ENCODE measurements at places on chromosomes 4 and X.

- no peak for DNase-seq
Observed at GRCh38 chrX:54049801-54050200, 5.5 kb upstream of the PHF8 start.

DNA sequence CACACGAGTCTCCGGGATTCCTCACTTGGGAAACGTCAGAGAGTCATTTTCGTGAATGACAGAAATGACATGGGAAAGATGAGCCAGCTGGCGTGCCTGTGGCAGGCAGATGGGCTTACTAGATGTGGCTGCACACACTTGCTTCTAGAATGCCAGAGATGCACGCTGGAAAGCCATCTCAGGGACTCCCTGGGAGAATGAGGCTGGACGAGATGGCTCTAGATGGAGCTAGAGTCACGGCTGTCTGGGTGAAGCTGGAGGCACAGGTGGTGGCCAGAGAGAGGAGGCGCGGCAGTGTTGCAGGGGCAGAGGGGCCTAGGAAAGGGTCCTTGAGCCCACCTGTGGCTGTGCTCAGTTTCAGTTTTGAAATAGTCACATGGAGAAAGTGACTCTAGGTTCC lies 26.0 kb downstream of the TKTL1 start:
- no peak for DNase-seq

DNA sequence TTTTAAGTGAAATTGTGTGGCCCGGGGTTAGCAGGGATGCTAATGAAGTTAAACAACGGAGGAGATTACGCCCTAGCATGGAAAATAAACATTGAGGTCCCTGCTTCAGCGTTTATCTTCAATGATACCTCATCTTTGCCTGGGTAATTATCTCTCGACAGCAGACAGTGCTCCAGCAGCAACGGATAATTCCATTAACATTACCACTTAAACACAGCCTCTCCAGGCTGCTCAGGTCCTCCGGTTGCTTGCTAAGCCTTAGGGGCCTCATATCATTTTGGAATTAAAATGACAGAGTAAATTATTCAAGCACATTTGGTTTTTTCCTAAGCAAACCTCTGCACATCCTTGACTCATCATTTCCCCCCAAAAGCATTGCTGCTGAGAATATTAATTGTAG lies 281.5 kb upstream of the KLF3 start:
- no peak for DNase-seq

- no peak for DNase-seq
Observed at GRCh38 chrX:136468391-136469103, 19.2 kb upstream of the BRS3 start.

DNA sequence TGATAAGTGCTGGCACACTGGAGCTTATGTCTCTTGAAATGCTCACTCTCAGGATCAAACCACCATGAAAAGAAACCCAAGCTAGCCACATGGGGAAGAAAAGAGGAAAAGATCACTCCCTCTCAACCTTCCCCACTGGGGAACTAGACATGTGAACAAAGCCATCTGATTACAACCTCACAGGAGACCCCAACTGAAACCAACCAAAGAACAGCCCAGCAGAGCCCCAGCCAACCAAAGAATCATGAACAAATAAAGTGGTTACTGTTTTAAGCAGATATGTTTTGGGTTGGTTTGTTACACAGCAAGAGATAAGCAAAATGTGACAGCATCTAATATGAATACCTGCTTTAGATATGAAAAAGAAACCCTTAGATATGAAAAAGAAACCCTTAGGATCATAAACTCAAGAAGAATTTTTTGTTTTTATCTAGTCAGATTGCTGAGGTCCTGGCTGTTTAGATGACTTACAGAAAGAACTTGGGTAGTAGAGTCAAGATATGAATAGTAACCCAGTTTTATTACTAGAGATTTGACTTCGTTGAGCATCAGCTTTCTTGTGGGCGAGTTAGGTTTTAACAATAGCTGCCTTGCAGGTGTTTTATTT lies 23.7 kb upstream of the TLR7 start:
- no peak for DNase-seq

- DNase-seq: no peak
Observed at GRCh38 chrX:34521563-34521962, 135.5 kb downstream of the TMEM47 start.

DNA sequence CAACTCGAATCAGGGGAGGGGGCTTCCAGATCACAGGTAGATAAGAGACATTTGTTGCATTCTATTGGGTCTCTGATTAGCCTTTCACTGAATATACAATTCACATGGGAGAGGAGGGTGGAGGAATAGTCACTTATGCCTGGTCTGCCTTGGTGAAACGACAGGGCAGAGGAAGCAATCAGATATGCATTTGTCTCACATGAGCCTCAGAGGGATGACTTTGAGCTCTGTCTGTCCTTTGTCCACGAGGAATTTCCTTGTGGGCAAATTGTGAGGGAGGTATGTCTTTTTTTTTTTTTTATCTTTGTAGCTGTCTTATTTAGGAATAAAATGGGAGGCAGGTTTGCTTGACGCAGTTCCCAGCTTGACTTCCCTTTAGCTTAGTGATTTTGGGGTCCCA lies 28.5 kb upstream of the TMSB4X start:
- DNase-seq: no peak

DNA sequence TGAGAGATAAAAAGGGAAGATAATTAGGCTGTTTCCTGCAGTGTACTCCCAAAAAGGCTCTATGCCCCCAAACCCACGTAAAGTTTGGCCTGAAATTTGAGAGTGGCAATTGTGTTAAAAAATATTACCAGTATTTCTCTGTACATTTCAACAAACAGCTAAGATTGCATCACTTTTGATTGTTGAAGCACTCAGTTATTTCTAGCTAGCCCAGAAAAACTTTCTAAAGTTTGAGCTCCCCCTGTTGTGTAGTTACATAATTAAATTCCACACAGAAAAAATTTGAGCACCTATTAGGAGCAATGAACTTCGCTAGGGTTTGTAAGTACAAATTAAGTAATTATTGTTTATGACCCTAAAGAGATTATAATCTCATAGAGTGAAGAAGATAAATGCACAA lies 109.4 kb downstream of the DLG3 start:
- no peak for DNase-seq

DNA sequence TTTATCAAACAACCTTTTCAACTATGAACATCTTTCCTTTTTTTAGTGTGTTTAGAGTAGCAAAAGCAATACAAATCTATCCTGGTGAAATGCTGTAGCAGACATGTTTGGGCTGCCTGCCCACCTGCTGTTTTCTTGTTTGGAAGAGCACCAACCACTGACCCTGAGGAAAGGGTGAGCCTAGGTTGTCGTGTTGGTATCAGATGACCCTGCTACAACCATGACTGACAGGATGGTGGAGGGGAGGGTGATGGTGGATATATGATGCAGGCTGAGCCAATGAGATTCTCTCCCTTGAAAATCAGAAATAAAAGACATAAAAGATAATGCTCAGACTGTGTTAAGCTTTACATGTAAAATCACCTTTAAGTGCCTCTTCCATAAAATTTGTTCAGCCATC lies 201.2 kb downstream of the NPNT start:
- DNase-seq: no peak

- DNase-seq: peak; percentile 3
Observed at GRCh38 chrX:42704454-42704853, 73.5 kb downstream of the PPP1R2C start.

DNA sequence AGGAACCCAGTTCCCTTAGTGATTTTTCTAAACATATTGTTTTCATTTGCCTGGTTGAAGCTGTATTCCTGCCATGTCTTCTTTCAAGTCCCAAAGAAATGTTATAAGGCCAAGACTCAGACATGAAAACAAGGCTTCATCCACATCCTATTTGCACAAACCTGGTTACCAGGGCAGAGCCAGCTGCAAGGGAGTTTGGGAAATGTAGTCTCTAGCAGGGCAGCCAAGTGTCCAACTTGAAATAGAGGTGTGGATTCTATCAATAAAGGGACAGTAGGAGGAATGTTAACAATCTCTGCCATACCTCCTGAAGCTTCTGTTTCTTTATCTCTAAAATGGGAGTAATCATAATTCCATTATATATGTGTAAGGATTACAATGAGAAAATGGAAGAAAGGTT lies 56.6 kb downstream of the INTS12 start:
- no peak for DNase-seq

DNA sequence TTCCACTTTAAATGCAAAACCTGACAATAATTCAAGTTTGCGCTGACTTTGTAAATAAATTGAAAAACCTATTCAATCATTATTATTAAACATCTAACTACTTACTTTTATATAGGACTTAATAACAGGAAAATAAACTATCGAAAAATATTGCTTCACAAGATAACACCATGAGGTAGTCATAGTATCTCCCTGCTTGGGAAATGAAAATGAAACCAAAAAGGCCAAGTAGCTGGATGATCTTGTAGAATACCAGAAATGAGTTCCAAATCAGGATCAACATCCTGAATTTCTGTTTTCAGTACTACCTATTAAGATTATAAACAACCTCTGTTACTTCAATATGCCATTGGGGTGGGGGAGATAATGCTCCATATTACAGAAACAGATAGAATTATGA lies 58.9 kb downstream of the CHIC2 start:
- no peak for DNase-seq

GRCh38 chr4:102341201-102341600 lies 4.1 kb downstream of the SLC39A8 start:
- no peak for DNase-seq

- DNase-seq: peak; percentile 33
Observed at GRCh38 chr4:184343502-184344177, 126.0 kb upstream of the ENPP6 start.

- no peak for DNase-seq
Observed at GRCh38 chr4:95949136-95949765, 109.4 kb downstream of the PDHA2 start.

DNA sequence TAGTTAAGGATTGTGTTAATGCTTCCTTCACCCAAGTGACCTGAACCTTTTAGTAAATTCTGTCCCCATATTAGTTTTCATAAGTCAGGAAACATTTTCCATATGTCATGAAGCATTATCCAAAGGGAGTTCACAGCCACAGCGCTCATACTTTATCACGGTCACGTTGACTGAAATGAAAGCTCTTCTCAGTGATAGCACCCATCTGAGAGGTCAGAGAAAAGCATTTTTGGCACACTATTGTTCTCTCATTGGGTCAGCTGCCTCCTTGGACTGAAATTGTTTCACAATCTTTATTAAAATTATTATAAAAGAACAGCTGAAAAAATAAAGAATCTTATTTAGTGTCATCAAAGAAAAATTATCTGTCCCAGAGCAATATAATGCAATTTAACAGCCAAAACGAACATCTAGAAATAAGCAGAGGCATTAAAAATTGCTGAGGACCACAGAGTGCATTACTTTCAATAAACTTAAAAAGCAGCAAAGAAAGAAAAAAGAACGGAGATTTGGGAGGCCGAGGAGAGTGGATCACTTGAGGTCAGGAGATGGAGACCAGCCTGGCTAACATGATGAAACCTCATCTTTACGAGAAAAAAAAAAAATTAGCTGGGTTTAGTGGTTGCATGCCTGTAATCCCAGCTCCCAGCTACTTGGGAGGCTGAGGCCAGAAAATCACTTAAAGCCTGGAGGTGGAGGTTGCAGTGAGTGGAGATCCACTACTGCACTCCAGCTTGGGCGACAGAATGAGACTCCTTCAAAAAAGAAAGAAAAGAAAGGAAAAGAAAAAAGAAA lies 680.8 kb upstream of the FAM241A start:
- DNase-seq: no peak

GRCh38 chrX:39928704-39929378 lies 168.9 kb downstream of the BCOR start:
- DNase-seq: no peak

GRCh38 chr4:163693211-163693610 lies 198.7 kb downstream of the TMA16 start:
- DNase-seq: no peak

- DNase-seq: no peak
Observed at GRCh38 chr4:175998782-175999181, 66.9 kb upstream of the WDR17 start.

GRCh38 chr4:17812125-17812524 lies 1.3 kb downstream of the NCAPG start:
- DNase-seq: no peak

GRCh38 chr4:17577665-17578481 lies 875 bp downstream of the LAP3 start:
- DNase-seq: peak; percentile 3

GRCh38 chr4:150722908-150723362 lies 141.0 kb downstream of the MAB21L2 start:
- DNase-seq: no peak

- no peak for DNase-seq
Observed at GRCh38 chr4:70515367-70516250, 2.8 kb upstream of the AMTN start.

- peak; percentile 8 for DNase-seq
Observed at GRCh38 chrX:150587585-150588503, 19.4 kb downstream of the MTM1 start.

DNA sequence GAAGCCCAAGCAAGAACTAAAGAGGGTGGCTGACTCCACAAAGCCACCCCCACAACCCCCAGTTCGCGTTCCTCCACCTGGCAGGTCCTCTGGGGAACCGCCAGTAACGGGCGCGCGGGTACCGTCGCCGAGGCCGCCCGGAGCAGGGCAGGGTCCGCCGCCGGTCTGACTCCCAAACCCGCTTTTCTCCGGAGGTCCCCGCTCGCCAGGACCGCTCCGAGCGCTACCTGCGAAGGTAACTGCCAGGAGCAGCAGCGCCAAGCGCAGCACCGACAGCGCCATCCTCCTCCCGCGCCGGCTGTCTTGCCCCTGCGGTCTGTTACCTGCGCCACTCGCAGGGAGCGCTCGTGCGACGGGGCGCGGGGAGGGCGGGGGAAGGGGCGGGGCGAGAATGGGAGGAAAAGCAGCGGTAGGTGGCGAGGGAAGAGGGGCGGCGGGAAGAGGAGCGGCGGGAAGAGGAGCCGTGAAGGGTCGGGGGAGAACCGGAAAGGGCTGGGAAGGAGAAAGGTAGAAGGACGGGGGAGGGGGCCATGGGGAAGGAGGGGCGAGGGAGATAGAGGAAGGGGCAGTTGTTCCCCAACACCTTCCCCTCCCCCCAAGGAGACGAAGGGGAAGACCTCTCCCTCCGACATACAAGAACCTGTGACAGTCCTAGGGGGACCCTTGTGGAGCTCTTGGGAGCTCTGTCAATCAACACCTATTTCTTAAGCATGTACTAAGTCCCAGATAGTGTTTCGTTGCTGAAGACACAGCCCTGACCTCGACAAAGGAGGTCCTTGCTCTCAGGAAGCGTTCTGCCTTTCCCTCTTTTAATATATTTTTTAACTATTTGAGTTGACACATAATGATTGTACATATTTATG lies at the start of gene SPINK2:
TSS of gene SPINK2 (minus strand) at position 321 of the 863 bp plus-strand sequence. CDS start at position 282, 39 bp downstream.
- DNase-seq: peak; percentile 39

DNA sequence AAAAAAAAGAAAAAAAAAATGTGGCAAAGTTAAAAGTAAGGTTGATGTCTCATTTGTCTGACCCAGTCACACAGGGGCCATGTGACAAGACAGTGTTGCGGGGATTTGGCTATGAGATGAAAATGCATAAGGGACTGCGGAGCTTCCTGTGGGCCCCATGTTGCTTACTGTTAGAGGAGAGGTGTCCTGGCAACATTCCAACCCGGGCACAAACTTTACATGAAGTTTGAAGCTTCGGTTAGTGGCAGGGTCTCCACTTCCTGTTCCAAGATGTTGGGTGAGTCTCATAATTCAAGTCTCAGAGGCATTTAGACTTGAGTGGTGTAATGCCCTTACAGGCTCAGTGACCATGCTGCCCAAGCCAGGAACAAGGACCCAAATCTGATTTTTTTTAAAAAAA lies 111.3 kb downstream of the MAML3 start:
- no peak for DNase-seq

- DNase-seq: no peak
Observed at GRCh38 chr4:177400030-177400429, 42.2 kb downstream of the AGA start.
